ENCODE measurements at places on chromosomes 16 and 17. TPM values are rescaled to one million over a fixed set of nuclear protein-coding genes. Genes with fewer than 3 reads are reported as not detected.
A peak's percentile ranks its signal among the peaks of the same experiment; 100 is the strongest.

DNA sequence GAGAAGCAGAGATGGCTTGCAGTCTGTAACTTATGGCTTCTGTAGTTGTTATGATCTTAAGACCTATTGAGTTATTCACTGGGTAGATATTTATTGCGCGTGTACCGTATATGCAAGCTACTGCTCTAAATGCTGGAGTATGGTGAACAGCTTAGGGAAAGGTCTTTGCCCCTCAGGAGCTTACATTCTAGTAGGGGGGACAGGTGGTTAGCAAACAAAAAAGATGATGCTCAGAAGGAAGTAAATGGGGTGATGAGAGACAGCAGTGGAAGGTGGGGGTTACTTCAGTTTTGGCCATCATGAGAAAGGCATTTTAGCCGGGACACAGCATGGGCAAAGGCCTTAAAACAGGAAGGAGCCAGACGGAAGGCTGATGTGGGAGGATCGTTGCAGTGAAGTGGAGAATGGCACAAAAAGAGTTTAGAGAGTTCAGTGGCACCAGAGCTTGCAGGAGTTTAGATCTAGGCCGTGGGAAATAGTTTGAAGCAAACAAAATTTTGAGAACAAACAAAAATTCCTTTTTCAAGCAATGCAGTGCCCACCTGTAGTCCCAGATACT is 2.1 kb downstream of the ARMC7 start:
- H3K36me3 ChIP-seq = no peaks in the 10 kb centered on the region
- H3K4me1 ChIP-seq = peaks cover 3% of the 10 kb centered on the region
- no peak for DNase-seq
- no peaks in the 10 kb centered on the region for H3K27me3 ChIP-seq

DNA sequence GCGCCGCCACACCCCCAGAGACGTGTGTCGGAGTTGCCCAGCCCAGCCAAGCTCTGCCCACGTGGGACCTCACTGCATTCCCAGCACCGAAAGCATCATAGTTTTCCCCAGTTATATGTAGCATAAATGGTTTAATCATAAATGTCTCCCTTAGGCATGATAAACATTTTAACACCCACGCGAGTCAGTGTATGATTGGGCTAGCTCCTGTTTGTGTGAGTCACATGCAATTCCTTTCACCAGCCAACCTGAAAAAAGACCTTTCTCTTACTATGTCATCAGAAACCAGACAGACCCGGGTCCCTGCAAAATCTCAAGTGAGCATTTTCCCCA is 9.2 kb downstream of the TAF1C start:
- peak overlapping the region; percentile 61 for H3K27ac ChIP-seq
- H3K4me3 ChIP-seq = no peak overlapping the region
- H3K36me3 ChIP-seq = peaks cover 41% of the 10 kb centered on the region

- H3K4me1 ChIP-seq = no peaks in the 10 kb centered on the region
- no peaks in the 10 kb centered on the region for H3K36me3 ChIP-seq
- no peak overlapping the region for H3K4me3 ChIP-seq
- no peak overlapping the region for H3K27ac ChIP-seq
- no peak for DNase-seq
Observed at GRCh38 chr16:78768718-78769117, 669.3 kb downstream of the WWOX start.

GRCh38 chr16:23433261-23433920 is 19.6 kb downstream of the COG7 start:
- DNase-seq = no peak
- H3K4me3 ChIP-seq = no peak overlapping the region
- H3K27me3 ChIP-seq = no peaks in the 10 kb centered on the region

DNA sequence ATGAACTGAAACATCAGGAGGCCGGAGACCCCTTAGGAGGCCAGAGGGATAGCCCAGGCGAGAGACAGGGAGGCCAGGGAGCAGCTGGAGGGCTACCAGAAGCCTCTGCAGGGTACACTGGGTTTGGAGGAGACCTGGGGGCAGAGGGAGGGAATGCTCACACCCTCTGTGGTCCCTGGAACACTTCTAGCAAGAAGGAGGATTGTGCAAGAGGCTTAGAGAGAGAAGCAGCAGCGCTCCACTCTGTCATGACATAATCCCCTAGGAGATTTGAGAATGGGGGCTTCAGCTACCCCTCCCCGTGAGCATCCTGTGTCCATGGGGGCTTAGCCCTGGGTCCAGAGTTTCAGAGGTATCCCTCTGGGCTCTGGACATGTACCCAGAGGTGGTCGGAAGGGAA is 15.8 kb downstream of the GPR142 start:
- no peak for DNase-seq
- no peaks in the 10 kb centered on the region for H3K27me3 ChIP-seq
- no peaks in the 10 kb centered on the region for H3K36me3 ChIP-seq

DNA sequence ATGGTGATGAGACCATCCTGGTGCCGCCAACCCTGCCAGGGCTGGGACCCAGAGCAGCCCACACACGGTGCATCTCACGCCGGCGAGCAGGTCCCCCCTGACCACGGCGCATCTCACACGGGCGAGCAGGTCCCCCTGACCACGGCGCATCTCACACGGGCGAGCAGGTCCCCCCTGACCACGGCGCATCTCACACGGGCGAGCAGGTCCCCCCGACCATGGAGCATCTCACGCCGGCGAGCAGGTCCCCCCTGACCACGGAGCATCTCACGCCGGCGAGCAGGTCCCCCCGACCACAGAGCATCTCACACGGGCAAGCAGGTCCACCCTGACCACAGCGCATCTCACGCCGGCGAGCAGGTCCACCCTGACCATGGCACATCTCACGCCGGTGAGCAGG is 59.2 kb downstream of the MRM3 start:
- H3K27me3 ChIP-seq = no peaks in the 10 kb centered on the region
- H3K27ac ChIP-seq = no peak overlapping the region
- H3K36me3 ChIP-seq = no peaks in the 10 kb centered on the region
- no peak for DNase-seq
- no peak overlapping the region for H3K4me3 ChIP-seq
- H3K4me1 ChIP-seq = no peaks in the 10 kb centered on the region

CLEC3A gene
- not detected for total RNA-seq

NPIPB6 gene
- total RNA-seq = 1.7 TPM

KCNG4 gene
- total RNA-seq = not detected

ASPHD1 gene
- not detected for total RNA-seq
